ENCODE measurements at places on chromosomes 4 and X. TPM values are rescaled to one million over a fixed set of nuclear protein-coding genes. Genes with fewer than 3 reads are reported as not detected.

SERPINA7 gene
- not detected for total RNA-seq

AMOT gene
- 0.23 TPM for total RNA-seq

DNA sequence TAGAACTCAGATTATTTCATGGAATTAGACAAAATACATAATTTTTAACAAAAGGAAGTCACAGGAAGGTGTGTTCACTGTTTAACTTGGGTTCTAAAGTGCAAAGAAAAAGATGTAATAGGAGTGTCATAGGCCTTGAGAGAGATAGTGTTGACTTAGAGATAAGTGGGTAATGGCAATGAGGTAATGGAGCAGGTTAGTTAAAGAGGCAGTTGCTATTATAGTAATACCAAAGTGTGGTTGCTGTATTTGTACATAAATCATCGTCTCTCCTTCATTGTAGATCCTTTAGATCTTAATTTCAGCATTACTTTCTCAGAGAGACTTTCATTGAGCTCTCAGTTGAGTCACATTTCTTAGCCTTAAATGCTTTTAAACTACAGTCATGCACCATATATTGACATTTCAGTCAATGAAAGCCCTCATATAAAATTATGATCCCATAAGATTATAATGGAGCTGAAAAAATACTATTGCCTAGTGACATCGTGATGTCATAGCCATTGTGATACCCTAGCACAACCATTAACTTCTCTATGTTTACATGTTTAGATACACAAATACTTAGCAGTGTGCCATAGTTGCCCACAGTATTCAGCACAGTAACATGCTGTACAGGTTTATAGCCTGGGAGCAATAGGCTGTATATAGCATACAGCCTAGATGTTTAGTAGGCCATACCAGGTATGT lies 245.4 kb downstream of the ADGRL3 start:
- no peak for DNase-seq

SSX1 gene
- not detected for total RNA-seq

DNA sequence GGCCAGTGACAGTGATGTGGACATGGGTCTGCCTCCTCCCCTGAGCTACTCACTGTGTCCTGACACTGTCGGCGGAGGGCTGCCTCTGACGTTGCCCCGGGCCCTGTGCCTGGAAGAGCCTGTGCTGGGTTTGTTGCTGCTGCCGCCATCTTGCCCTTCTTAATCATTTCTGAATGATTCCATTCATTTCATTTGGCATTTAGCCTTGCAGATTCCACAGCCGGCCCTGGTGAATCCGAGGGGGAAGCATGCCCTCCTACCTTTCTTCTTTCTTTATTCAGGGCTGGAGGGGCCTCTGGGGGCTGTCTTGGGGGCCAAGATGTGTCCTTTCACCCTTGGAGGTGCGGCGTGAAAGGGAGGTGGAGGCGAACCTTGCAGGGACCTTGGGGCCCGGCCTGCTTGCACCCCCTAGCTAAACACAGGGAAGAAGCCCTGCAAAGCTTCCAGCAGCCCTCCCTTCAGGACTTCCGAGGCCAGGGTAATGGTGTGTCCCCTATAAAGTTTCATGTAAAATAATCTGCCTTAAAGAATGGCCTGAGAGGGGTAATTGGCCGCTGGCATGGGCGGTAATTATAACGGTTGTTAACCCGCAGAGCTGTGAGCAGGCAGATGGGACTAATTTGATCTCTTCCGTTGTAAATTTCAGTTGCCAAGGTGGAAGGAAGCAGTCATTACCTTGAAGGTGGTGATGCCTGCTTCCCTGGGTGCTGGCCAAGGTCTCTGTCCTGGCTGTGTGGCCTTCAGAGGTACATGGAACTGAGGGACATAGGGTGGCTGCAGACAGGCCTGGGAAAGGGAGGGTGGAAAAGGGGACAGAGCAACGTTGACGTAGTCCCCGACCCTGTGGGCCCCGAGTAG lies 92.3 kb downstream of the PSAPL1 start:
- no peak for DNase-seq

DNA sequence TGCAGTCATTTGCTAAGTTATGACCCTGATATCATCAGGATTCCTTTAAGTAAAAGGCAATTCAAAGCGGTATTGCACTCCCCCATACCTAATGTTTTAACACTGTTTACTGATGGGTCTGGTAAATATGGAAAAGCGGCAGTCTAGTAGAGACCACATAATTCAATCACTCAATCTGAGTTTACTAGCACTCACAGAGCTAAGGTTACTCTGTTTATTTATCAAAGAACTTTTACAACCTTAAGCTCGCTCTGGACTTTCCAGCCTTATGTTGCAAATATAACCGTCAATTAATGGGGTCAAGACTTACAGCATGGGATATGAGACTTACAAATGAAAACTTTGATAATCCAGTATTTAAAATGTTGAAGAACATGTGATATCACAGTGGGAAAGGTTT lies 124.5 kb upstream of the ZCCHC13 start:
- DNase-seq = no peak

SLIT2 gene
- total RNA-seq = 2.8 TPM

- DNase-seq = peak; percentile 94
Measured at GRCh38 chr4:145808021-145808650, 128.2 kb downstream of the C4orf51 start.

FAM184B gene
- not detected for total RNA-seq

DNA sequence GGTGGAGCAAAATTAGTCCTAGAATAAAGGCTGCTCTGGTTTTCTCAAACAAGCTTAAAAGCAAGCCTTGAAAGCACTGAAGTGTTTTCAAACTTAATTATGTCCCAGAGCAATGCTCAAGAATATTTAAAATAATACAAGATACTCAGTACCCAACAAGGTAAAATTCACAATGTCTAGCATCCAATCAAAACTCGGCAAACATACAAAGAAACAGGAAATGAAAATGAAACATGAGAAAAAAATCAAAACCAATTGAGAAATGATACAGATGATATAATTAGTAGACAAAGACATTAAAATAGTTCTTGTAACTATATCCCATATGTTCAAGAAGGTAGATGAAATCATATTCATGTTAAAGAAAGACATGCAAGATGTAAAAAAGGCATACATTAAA lies 45.0 kb upstream of the MAML3 start:
- no peak for DNase-seq

FGF5 gene
- 9.0 TPM for total RNA-seq

DNA sequence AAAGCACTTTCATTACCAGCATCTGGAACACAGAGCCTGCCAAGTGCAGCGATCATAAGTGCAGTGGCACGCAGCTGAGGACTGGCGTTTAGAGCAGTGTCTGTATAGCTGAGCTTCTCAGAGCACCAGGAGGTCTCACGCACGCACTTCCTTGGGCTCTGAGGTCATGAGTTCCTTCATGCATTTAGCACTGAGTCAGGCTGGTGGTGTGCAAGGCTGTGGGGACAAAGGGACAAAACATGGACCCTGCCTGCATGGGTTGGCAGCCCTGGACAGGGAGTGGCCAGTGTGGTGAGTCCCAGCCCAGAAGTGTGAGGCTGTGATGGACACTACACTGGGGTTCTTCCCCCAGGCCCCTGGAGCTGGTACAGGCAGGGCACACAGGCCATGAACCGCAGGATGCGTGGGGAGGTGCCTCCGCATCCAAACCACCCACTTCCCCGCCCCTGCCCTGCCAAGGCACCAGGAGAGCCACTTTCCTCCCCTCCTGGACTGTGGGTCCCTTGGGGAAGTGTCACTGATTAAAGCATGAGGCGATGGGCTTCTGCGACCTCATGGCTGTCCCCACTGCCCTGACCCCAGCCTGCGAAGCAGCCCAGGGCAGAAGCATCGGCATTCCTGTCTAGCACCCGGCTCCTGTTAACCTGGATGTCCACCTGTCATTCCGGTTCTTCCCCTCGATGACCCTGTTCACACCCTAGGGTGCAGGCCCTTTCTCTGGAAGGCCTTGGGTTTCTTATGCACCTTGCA lies 37.2 kb upstream of the GPR78 start:
- DNase-seq = no peak

GRCh38 chr4:30538794-30539193 lies 181.4 kb upstream of the PCDH7 start:
- no peak for DNase-seq

UTP14A gene
- total RNA-seq = 28.0 TPM

Data from LHCN-M2 (cell line).